NCI-H2171 (cell line): ENCODE measurements at places on chromosomes 4 and X.

DNA sequence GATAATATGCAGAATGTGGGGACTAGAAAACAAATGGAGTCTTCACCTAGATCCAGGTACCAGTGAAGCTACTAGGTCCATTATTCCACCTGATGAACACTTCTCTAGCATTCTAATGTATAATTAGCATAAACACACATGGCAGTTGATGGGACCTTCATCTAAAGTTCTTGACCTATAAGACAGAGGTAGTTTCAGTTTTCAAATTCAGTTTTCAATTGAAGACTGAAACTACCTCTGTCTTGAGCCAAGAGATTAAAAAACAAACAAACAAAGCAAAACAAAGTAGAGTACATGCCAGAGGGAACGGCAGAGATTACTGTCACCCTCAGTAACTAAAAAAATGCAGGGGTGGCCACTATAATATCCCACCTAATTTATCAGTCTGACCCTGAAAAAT is 199.9 kb upstream of the NEIL3 start:
- DNase-seq = no peak

DNA sequence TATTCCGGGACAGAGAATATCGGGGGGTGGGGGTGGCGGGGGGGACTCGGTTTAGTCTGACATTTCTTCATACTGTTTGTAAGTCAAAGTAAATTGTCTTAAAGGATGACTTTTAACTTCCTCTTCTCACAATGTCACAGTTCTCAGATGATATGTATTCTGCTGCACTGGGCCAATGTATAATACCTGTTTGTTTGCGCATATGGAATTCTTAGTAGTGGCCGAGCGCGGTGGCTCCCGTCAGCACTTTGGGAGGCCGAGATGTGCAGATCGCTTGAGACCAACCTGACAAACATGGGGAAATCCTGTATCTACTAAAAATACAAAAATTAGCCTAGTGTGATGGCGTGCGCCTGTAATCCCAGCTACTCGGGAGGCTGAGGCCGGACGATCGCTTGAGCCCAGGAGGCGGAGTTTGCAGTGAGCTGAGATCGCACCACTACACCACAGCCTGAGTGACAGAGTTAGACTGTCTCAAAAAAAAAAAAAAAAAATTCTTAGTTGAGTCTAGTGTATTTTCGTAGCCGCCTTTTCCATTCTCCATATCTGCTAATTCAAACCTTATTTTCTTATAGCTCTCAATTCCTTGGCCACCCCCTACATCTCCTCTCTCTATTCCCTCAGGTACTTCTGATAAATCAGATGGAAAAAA is 851 bp downstream of the POLR2B start:
- no peak for DNase-seq

GRCh38 chr4:180219080-180219479 is 2024.1 kb upstream of the TENM3 start:
- no peak for DNase-seq

DNA sequence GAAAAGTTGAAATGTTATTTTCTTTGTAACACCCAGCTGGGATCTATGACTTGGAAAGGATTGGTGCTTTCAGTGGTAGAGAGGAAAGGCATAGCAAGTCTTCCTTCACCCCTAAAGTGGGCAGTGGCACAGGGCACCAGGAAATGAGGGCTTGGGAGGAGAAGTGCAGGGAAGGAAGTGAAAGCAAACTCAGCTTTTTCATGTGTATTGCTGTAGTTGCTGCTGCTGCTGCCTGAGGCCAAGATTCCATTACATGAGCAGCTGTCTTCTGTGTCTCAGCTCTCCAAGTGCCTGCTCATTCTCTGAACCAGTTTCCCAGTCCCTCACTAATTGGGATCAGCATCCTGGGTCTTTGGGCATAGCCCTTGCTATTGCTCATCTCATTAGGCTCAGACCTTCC is 2.6 kb downstream of the HCCS start:
- DNase-seq = no peak

GRCh38 chr4:117434424-117434823 is 349.0 kb upstream of the TRAM1L1 start:
- DNase-seq = no peak

DNA sequence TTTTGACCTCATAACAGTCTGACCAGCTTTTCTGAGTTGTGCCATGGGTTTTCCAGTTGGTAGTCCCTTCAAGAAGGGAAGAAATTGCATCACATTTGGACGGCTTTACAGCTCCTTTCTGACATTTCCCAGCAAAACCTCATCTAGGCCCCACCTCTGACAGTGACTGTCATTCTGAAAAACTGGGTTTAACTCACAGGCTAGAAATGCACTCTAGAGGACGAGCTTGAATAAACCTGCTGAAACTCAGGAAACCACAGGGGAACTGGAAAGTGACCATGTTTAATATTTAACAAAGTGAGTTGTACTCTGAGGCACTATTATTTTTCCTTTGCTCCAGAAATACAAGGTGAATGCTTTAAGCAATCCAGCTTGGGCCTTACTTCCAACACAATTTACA is 434.3 kb upstream of the RASGEF1B start:
- no peak for DNase-seq

- DNase-seq = no peak
Measured at GRCh38 chr4:98891478-98892337, 37.2 kb downstream of the EIF4E start.

DNA sequence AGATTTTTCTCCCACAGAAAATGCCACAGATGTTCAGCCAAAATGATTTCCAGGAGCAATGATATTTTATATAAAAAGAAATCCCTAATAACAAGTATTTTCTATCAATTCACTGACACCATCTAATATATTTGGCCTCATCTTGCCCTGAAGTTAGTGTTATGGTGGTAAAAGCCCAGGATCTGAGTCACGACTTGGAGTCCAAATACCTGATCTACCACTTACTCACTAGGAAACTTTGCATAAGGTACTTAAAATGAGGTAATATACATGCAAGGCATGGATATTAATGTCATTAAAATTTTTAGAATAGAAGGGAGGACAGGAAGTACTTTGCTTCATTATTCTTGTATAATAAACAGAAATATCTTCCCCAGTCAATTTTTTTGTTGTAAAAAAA is 16.3 kb downstream of the PPP3CA start:
- DNase-seq = no peak

DNA sequence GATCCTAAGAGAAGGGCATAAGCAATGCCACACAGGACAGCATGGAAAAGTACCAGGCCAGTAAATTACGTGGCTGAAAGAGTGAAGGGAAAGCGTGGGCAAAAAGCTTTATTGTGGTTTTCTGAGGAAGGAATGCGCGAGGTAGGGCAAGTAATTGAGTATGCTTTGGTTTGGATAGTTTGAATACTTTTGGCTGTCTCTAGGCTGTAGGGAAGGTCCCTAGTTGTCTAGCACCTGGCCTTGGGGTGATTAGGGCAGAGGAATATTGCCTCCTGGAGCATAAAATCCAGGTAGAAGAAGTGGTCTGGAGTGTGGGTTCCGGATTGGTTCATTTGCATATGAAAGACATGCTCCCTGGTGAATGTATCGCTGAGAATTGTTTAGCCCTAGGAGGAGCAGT is 46.4 kb upstream of the NALF2 start:
- DNase-seq = no peak

- DNase-seq = no peak
Measured at GRCh38 chr4:20317424-20317985, 65.8 kb downstream of the SLIT2 start.

GRCh38 chr4:5804656-5805055 is 88.2 kb downstream of the CRMP1 start:
- DNase-seq = no peak

- no peak for DNase-seq
Measured at GRCh38 chr4:30719454-30720020, 632 bp upstream of the PCDH7 start.

GRCh38 chr4:55808186-55808585 is 11.4 kb upstream of the EXOC1L start:
- no peak for DNase-seq

GRCh38 chr4:88605736-88606135 is 13.5 kb downstream of the HERC3 start:
- no peak for DNase-seq

GRCh38 chr4:145786261-145786660 is 106.3 kb downstream of the C4orf51 start:
- DNase-seq = no peak

DNA sequence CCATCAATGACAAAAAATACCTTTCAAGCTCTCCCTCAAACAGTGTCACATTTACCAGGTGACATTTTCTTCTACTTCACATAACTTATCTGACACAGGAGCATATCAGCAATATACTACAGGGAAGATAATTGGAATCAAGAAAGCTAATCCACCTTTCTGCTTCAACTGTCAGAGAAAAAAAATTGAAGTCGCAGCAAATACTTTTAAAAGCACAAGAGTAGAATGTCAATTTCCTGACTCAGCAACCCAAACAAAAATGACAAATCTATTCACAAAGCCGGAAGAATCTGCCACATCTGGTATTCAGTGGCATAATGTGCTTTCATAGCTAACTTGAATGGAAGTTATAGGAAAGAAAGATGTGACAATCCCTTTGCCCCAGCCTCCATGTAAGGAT is 36.7 kb downstream of the AGA start:
- DNase-seq = no peak

GRCh38 chr4:78567500-78568060 is 16.0 kb downstream of the ANXA3 start:
- no peak for DNase-seq

- no peak for DNase-seq
Measured at GRCh38 chr4:105641845-105642244, 66.6 kb downstream of the INTS12 start.

- no peak for DNase-seq
Measured at GRCh38 chr4:132264176-132264575, 884.9 kb upstream of the PCDH10 start.
